ENCODE measurements at places on chromosomes 2 and 18.

DNA sequence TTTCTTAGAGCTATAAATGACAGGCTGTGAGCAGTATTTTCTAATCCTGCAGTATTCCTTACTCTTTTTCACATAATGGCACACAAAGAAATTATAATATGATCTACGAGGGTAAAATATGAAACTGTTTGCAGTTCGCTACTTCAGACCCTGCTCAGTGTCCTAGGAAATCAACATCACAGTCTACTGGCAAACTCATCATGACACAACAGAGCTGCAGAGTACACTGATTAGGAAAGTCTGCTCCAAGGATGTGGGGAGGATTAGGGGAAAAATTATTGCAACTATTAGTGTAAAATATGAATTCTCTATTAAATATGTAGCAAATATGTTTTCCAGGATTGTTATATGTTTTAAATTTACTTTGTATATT lies 149.2 kb upstream of the REG3G start:
- no peak for DNase-seq

- DNase-seq, result no peak
These were observed 103.0 kb downstream of the FAM210A start for GRCh38 chr18:13623348-13623747.

DNA sequence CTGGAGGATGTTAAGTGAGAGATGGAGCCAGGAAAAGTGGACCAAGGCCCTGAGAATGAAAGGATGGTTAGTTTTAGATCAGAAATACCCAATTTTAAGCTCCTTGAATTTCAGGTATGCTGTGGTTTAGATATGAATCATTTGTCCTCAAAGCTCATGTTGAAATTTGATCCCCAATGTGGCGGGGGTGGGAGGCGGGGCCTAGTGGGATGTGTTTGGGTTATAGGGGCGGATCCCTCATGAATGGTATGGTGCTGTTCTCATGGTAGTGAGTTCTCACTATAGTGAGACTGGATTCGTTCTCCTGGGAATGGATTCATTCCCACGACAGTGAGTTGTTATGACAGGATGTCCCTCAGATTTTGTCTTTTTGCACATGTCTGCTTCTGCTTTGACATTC lies 11.4 kb downstream of the MYO5B start:
- DNase-seq, result no peak

GRCh38 chr2:20663196-20664070 lies 3.5 kb upstream of the GDF7 start:
- DNase-seq, result no peak

DNA sequence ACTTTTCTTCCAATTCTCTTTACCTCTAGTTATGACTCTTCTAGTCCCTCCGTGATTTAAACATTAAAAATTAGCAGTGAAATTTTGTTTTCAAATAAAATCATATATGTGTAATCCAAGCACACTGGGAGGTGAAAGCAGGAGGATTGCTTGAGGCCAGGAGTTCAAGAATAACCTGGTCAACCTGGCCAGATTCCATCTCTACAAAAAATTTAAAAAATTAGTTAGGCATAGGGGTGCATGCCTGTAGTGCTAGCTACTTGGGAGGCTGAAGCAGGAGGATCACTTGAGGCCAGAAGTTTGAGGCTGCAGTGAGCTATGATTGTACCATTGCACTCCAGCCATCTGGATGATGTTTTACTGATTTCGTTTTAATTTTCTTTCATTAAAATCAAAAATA lies 7.0 kb upstream of the VSNL1 start:
- DNase-seq, result no peak

- no peak for DNase-seq
These were observed 49.0 kb downstream of the MAP2 start for GRCh38 chr2:209472871-209473270.

DNA sequence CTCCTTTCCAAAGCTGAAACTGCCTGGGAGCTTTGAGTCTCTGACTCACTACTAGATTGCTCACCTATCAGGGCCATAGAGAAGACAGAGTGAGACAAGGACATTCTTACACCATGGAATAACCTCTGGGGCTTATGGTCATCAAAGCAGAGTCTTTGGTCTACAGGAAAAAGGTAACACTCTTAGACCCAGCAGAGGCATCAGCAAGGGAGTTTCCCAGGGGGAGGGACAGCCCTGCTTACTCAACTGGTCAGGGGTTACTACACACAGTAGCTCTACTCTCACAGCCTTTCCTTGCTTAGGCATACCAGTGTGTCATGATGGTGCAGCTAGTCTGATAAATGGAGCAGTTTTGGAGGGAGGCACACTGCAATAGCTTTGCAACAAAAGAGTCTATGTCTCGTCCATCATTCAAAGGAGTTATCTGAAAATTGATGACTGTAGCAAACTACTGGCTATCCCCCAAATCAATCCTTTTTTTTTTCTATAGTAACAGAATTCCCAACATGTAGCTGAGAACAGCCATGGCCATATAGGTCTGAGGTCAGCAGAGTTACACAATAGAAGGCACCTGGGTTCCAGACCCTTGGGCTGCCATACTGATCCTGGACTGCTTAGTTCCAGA lies 22.4 kb upstream of the CD28 start:
- DNase-seq, result no peak

GRCh38 chr2:217943446-217944321 lies 59.1 kb downstream of the TNS1 start:
- DNase-seq, result no peak

DNA sequence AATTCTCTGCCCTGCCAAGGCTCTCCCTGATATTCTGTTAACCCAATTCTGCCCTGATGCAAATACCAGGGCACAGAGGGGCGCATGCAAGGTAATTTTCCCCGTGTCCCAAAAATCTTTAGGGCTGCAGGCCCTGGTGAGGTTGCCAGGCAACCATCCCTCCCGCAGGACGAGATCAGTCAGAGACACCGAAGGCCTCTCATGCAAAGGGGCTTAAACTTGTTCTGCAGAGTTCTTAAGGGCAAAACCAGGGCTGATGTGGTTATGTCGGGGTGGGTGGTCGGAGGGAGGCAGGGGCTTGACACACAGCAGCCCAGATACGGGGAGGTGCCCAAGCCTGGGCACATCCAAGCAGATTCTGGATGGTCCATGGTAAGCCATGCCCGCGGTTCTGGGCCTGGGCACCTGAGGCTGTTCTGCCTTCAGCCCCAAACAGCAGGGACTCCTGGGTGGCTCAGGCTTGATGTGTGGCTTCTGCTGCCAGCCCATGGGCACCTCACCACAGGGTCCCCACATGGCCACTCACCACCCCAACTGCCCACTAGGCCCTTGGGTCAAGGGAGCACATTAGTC lies 27.2 kb downstream of the STEAP3 start:
- no peak for DNase-seq

DNA sequence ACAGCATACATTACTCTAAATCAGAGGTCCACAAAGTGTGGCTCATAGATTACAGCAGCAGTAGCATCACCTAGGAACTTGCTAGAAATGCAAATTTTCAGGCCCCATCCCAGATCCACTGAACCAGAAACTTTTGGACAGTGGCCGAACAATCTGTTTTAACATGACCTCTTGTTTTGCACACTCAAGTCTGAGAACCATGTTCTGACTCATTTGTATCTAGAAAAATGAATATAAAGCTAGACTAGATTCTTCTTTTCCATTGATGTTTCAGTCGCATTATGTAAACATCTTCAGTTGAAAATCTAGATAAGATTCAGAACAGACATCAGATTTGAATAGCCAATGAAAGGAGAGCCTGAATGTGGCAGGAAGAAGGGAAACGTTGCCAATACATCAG lies 608.8 kb downstream of the LRP1B start:
- DNase-seq, result no peak

GRCh38 chr18:58615140-58616132 lies 13.5 kb downstream of the ALPK2 start:
- peak; percentile 30 for DNase-seq

- DNase-seq, result no peak
These were observed 448.7 kb downstream of the EPHA4 start for GRCh38 chr2:221123396-221123795.

GRCh38 chr2:25312958-25313710 lies 28.6 kb downstream of the DNMT3A start:
- no peak for DNase-seq

DNA sequence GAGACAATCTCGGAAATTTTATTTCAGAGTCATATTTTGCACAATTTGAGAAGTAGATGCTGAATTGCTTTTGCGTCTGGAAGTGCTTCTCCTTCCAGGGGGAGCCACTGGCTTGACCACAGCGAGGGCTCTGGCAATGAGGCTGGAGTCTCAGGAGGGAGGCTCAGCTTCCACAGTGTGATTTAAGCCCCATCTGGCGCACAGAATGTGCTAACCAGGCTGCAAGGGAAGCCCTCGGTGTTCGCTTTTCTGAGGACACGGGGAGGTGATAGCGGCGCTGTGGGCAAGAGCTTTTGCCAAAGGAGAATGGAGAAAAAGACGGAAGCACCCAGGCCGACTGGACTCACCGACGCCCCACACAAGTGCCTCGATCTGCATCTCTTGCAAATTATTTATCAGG lies 52.4 kb downstream of the ADI1 start:
- DNase-seq, result no peak

- no peak for DNase-seq
These were observed 233.1 kb downstream of the RPIA start for GRCh38 chr2:88924533-88924932.

- DNase-seq, result no peak
These were observed 105.1 kb upstream of the RGPD4 start for GRCh38 chr2:107721586-107721985.

GRCh38 chr2:71597756-71598155 lies 144.4 kb downstream of the DYSF start:
- DNase-seq, result no peak

DNA sequence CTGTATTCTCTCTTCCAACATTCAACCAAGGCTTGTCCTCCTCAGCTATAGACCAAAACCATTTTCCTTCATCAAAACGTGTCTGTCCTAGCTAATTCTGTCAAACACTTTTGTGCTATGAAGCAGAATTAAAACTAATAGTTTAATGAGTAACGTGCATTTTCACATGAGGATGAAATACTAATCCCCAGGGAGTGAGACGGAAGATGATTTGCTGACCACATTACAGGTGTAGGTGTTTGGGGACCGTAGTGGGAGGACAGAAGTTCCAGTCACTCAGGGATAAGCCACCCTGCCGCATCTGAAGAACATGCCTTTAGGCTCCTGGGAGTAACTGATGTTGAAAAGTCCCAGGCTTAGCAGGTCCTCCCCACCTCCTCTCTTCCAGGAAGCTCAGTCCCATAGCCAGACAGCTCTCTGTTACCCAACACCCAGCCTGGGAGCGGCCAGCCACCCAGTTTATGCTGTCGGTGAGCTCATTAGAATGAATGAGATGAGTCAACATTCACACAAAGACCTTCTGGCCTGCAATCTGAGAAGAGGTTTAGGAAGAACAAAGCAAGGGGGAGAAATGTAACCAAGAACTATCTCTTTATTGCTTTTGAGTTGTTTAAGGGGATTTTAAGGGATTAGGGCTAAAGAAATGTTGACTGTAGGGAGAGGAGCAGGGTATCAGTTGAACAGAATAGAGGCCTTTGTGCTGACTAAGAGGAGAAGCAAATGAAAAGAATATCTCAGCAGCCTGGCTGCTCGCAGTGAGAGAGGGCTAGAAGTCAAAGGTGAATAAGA lies 122.5 kb downstream of the FOXI3 start:
- DNase-seq, result no peak

GRCh38 chr2:57962861-57963260 lies 83.7 kb upstream of the VRK2 start:
- no peak for DNase-seq

- no peak for DNase-seq
These were observed 773.3 kb upstream of the SLC39A10 start for GRCh38 chr2:194883711-194884110.

- DNase-seq, result no peak
These were observed 135.9 kb downstream of the TPGS2 start for GRCh38 chr18:36692921-36693332.

- no peak for DNase-seq
These were observed 3.8 kb downstream of the LRRFIP1 start for GRCh38 chr2:237631007-237631785.

DNA sequence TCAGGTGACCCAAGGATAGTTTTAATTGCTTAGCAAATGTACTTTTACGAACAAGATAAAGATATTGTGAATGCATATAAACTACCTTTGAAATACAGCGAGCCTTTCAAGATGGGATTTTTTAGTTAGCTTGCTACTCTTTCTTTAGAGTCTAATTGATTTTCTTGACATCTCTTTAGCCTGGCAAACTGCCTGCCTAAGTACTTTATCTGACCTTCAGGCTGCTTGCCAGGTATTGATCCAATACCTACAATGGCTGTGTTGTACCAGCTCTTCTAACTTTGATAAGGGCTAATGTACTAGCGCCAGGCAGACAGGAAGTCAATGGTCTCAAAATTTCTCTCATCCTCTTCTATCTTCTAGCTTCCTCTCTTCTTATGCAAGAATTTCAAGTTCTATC lies 414.4 kb upstream of the ACVR2A start:
- no peak for DNase-seq

DNA sequence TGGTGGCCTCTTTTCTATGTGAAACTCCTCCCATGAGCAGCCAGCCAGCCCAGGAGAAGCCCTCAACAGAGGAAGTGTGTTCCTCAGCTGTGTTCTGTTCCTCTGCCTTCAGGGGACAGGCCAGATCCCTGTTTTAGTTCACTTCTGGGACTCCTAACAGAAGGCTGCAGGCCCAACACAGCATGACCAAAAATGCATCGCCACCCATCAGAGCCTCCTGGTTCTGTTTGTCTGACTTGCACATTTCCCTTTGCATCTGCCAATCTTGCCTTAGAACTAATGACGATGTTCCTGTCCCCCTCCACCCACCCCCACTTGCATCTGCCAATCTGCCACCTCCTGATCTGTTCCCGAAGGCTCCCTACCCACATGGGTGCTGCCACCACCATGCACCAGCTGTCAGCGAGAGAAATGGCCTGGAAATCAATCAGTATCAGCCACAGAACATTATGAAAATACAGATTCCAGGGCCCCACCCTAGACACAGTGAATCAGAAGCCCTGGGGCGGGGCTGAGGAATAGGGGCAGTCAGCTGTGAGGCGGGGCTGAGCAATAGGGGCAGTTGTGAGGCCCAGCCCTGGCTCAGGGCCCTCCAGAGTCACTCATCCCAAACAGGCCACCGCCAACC lies 51.0 kb downstream of the FAM168B start:
- DNase-seq, result no peak

DNA sequence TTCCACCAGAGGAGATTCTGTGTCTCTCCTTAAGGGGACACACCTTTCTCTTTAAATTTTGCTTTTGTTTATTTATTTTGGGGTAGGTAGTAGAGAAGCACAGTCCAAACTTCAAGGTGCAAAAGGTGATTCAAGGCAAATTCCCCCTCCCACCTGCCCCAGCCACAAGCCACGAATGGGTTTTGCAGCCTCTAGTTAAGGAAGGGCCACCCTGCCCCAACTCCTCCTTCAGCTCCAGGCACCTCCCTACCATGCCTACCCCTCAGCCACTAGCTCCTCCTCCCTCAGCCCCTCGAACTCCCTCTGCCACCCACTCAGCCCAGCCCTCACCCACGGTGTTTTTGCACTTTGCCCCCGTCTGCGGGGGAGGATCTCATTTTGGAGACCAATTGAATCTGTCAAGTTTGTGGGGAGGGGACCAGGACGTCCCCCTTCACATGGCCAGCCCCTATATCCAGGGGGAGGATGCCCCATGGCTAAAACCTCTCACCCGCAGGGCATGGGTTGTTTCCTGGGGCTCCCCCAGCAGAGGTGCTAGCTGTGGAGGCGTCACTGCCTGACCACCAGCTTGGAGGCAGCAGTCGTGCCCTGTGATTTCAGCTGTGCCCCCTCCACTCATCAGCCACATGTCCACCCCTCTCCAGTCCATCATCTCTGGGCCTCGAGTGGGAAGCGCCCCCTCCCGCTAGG lies 4.5 kb downstream of the HAAO start:
- DNase-seq, result no peak

All from stimulated activated CD8-positive, alpha-beta memory T cell treated with anti-CD3 and anti-CD28 coated beads, Interleukin-15, amount 100 ng/mL, for 1 hour (primary cell).